ENCODE measurements at places on chromosomes 7 and 10.
A peak's percentile ranks its signal among the peaks of the same experiment; 100 is the strongest.

- no peak for DNase-seq
Observed at GRCh38 chr7:106356-106755, 86.0 kb upstream of the FAM20C start.

GRCh38 chr7:6651851-6652445 lies 14.8 kb downstream of the ZNF316 start:
- no peak for DNase-seq

GRCh38 chr10:61302124-61302523 lies 151.1 kb downstream of the TMEM26 start:
- DNase-seq, result no peak

GRCh38 chr10:127402596-127403409 lies 146.3 kb upstream of the NPS start:
- DNase-seq, result no peak

DNA sequence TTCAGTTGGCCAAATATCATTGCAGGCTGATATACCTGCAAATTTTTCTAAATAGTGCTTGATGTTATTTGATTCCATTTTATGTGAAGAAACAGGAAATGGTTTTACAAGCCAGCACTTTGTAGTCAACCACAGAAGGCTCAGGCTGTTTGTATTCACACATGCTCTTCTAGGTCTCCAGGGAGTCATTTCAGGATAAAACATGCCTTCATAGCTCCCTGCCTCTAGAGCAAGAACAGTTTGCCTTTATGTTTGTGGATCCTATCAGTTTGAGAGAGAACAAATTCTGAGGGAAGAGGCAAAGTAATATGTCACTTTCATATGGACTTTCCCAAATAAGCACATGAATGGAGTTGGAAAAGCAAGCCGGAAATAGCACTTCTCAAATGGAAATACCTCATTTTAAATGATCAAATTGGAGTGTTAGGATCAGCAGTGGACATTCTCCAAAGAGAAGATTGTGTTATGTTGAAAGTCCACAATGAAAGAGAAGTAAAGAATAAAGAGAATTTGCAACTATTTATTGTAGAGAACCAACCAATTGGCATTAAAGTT lies 277.6 kb downstream of the KCND2 start:
- no peak for DNase-seq

- DNase-seq, result no peak
Observed at GRCh38 chr10:9227679-9228365, 1173.3 kb downstream of the GATA3 start.

- peak; percentile 42 for DNase-seq
Observed at GRCh38 chr10:32795598-32796183, 162.3 kb downstream of the ITGB1 start.

- DNase-seq, result peak; percentile 49
Observed at GRCh38 chr10:78752708-78753107, 316.1 kb upstream of the ZMIZ1 start.

DNA sequence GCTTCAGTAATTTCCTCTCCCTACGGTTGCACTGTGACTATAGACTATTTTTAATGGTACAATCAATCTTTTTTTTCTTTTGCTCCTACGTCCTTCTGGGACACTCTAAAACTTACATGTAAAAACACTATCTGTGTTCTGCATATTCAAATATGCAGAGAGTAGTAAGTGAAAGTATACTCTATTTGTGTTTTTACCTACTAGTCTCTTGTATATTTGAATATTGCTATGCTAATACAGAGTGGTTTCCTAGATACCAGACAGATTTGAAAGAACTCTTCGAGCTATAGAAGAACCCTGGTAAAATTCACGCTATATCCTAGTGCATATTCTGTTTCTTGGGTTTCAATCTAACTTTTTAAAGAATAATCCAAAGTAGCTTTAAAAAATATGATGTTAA lies 200.8 kb upstream of the LRRN3 start:
- DNase-seq, result no peak

GRCh38 chr10:48444266-48444665 lies 137.8 kb downstream of the MAPK8 start:
- DNase-seq, result peak; percentile 64

DNA sequence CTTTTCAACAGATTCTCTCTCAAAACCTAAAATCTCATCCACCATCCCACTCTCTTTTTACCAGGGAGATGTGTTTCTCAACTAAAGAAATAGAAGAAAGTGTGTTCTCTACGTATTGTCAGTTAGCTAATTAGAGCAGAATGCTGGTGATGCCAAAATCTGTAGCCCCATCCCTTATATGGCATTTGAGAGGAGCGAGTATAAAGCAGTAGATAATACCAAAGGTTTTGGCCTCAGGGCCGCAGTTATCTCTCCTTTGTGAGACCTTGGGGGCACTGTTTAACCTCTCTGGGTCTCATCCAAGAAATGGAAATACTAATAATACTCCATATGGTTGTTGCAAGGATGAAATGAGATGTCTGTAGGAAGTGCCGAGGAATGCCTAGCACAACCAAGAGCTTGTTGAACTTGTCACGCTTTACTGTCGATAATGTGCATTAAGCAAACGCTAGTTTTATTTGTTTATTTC lies 456 bp upstream of the DLD start:
- no peak for DNase-seq

DNA sequence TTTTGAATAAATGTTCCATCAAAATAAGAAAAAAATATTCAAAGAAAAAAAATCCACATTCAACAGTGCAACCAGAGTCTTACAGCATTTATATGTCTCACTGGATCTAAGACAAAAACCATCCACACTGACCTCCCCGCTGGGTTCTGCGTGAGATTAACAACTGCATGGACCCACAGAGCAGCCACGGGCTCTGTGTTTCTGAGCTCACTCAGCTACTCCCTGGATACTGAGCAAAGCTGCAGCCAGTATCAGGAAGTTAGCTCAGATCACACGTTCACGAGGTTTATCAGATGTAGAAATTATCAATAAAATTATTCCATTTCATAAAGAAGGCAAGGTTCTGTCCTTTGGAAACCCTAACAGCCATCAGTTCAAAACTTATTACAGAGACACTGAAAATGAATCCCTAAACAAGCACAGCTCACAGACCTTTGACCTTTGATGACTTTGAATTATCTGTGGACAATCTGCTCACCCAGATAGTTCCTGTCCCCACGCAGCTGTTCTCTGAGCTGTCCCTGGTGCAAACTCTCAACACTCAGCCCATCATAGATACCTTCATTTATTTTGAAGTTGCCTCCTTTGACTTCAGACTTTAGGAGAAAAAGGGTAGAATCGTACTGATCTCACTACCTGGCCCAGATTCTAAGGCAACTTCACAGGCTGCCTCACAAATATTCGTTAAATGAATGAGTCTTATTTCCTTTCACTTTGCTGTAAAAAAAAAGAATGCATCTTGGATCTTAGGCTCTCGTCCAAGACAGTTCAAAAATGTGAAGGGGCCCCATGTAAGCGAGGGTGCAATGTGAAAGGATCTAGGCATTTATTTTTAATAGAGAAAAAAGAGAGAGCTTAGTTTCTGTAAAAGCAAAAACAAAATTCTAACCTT lies 67.7 kb upstream of the SVIL start:
- no peak for DNase-seq

GRCh38 chr10:11720260-11720741 lies 21.9 kb upstream of the ECHDC3 start:
- DNase-seq, result no peak

DNA sequence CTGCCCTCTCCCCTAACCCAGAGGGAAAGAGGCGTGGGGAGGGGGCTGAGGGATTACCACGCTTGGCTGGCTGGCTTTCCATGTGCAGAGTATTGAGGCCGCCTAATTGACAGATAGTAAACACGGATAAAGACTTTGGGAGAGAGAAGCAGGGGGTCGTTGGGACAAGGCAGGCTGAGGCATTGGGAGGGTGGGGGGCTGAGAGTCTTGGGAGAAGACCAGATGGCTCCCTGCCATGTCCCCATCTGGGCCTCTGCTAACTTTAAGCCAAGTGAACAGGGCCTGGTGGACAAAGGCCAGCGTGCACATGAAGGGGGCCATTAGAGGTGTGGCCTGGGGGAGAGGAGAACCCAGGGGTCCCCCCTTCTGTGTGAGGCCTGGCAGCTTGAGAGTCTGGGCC lies 55.4 kb upstream of the MXI1 start:
- DNase-seq, result no peak

DNA sequence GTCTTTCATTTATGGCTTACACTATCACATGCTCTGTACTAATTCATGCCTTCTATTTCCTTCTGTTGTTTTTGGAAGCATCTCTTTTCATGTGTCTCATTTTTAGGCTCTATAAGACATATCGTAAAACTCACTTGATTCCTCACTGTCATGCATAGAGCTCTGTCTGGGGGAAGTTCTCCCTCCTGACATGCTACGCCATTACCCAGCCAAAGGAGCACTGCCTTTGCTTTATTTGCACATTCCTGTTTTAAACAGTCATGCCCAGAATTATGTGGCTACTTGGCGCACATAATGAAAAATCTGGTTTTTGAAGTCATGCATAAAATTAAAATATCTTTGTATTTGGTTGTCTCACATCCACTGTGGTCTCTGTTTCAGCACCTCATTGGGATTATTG lies 17.6 kb upstream of the AKR1C3 start:
- peak; percentile 15 for DNase-seq

- DNase-seq, result no peak
Observed at GRCh38 chr10:114694752-114695151, 36.7 kb upstream of the ABLIM1 start.

DNA sequence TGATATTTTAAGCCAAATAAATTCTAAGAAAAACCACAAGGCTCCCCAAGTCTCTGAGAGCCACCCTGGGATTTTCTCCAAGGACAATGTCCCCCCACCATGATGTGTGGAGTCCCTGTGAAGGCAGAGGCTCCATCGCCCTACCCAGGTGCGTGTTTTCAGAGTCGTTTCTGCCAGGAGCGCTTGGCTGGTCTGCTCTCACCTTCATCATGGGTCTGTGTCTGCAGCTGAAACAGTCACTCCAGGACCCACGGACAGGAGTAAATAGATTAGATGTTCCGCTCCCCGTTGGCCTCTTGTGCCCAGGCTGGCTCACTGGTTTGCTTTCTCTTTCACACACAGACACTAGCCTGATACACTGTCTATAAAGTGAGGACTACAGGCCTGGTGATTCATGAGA lies 217.5 kb downstream of the SFMBT2 start:
- DNase-seq, result no peak

DNA sequence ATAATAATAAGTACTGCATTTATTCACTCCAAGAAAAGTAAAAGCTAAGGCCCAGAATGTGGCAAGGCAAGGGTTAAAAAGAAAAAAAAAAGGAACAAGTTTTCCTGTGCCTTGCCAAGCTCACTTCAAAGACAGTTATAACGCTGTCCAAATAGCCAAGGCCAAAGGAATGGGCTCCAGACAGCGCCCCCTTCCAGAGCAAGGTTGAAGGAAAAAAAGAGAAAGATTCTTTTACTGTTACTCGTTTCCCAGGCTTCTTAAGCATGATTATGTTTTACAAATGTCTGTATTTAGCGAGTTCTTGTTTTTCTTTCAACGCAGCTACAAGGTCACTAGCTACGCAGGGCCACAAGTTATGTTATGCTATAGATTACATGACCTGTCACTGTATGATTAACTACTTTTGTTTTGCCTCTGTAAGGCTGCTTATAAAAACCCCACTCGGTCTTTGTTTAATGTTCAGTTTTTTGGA lies 9.1 kb upstream of the EIF4H start:
- DNase-seq, result peak; percentile 54

- no peak for DNase-seq
Observed at GRCh38 chr10:96077156-96077555, 33.8 kb downstream of the CCNJ start.

DNA sequence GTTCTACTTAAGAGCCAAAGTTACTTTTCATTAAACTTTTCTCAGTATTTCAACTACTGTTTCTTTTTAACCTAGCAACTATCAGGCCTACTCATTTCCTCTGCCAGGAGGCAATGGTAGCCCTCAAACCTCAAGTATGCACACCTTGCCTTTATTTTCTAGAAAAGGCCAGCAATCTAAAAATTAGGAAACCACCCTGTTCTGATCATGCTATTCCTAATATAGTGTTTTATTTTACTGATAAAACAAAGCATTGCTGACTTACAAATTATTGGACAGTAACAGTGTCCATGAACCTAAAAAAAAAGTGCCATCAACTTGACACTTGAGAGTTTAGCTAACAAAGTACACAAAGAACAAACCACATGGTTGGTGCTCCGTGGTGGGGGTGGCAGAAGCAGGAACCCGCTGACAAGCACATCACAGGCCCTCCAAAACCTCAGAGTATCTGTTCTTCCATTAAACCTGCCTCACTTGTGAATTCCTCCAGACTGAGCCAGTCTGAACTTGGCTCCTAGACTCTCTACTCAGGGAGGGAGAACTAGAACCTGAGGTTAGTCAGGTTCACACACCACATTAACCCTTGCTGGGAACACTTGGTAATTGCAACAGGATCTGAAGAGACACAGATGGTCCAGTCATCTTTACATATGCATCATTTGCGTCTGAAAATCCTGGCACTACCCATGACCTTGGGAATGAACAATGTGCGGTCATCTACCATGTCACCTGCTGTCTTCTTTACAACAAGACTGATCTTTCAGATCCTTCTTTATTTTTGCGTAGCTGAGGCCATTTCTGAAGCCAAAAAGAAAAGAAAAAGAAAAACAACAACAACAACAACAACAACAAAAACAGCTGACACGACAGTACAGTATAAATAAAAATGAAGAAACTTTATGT lies 31.9 kb downstream of the PIP4K2A start:
- peak; percentile 23 for DNase-seq

GRCh38 chr7:14303536-14303935 lies 314.1 kb upstream of the ETV1 start:
- no peak for DNase-seq

GRCh38 chr7:28748933-28749584 lies 209.1 kb downstream of the TRIL start:
- peak; percentile 88 for DNase-seq

GRCh38 chr10:79147796-79148451 lies 79.2 kb downstream of the ZMIZ1 start:
- DNase-seq, result no peak

DNA sequence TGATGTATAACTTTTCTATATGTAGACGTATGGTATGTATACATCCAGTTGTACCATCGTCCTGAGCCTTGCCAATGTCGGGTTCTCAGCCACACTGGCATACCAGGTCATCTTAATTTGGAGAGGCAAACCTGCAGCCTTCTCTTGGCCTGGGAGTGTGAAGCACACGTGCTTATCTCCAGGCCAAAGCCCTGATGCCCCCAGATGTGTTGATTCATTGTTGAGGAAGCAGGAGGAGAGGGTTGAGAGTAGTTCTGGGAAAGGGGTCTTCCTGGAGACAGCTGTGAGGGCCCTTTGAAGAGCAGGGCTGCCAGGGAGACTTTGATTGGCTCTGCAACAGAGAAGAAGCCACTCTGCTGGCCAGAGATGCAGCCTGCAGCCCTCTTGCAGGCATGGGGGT lies 155.6 kb downstream of the ARHGAP21 start:
- DNase-seq, result no peak

GRCh38 chr10:35946556-35946955 lies 304.5 kb upstream of the FZD8 start:
- peak; percentile 23 for DNase-seq

GRCh38 chr7:138963675-138964074 lies 17.5 kb downstream of the KIAA1549 start:
- DNase-seq, result no peak

All from EH (cell line).